ENCODE measurements at places on chromosomes 5 and 9.

DNA sequence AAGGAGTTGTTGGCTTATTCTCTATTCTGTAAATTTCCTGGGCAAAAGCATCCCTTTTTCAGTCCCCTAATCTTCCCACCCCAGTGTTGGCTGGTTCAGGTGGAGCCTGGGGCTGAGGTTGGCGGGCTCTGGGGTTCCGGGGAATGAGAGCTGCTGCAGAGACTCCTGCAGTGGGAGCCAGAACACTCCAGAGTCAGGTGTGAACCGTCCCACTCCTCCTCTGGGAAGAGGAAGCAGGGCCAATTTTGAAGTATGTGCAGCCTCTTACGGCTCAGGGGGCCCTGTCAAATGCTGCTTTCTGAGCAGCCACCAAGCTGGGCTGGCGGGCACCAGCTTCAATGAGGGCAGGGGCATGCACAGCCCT lies 42.8 kb downstream of the JADE2 start:
- DNase-seq, result no peak

DNA sequence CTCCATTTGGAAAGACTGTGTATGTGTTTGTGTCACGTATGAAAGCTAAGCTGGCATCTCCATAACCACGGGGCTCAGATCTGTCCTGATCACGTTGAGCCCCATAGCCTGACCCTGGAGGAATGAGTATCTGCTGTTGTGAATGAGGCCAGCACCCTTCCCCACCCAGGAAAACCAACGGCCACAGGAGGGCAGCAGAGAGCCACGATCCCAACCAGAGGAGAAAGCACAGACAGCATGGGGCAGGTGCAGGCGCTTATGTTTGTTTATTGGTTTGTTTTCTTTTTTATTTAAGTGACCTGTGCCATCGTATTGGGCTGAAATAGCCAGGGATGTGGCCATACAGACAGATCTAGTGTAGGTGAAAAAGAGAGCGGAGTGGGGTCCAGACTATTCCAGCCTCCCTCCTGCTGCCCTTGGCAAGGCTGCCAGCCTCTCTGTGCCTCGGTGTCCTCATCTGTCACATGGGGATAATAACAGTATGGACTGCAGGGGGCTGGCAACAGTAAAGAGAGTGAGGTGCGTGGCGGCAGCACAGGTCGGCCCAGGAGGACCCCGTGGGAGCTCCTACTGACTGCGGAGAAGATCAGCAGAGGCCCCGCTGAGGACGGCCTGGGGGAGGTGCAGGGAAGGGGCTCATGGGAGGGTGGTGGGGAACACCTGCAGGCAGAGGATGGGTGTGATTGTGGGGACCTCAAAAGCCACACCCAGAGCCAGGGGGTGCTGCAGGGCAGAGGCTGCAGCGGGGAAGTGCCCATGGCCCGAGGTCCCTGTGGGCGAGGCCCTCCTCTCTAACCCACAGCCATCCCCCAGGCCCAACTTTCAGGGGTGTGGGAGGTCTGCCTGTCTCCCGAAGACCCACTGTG lies 12.1 kb downstream of the OR2V2 start:
- peak; percentile 94 for DNase-seq

- DNase-seq, result no peak
These were observed 216.9 kb downstream of the CD180 start for GRCh38 chr5:66979738-66980137.

- no peak for DNase-seq
These were observed 126.9 kb downstream of the ADGRV1 start for GRCh38 chr5:90685425-90686022.

DNA sequence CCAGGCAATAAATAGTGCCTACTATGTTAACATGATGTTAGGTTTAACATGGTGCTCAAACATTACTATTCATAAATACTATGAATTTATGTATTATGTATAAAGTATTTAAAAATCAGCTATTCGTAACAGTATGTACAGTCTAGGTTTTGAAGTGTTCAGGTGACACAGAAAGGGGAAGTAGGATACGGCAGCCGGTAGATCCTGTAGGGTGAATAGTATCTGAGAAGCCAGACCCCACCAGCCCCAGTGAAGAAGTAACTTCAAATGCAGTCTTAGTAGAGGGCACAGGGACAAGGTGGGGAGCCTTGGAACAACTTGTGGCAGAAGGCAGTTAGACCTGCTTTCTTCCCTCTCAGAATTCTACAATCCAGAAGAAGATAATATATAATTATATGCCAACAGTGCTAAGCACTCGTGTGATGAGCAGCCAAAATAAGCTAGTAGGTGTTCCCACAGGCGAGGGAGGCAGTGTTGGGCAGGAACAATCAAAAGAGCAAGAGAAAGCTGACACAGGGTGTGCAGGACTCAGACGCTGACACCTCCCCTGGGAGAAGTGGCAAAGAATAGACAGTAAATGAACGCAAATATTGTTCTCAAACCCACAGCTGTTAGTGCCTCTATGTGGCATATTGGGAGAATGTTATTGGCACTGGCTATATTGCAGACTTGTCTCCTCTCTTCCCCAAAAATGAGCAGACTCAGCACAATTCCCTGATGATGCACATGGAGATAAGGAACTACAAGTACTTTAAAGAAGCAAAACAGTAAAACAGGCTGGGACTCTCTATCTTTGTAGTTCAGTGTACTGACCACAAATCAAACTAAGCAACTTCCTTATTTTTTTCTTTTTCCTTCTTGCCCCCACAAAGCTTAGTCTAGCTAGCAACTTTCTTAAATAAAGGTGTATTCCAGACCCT lies 4.6 kb downstream of the ZNF367 start:
- DNase-seq, result no peak

DNA sequence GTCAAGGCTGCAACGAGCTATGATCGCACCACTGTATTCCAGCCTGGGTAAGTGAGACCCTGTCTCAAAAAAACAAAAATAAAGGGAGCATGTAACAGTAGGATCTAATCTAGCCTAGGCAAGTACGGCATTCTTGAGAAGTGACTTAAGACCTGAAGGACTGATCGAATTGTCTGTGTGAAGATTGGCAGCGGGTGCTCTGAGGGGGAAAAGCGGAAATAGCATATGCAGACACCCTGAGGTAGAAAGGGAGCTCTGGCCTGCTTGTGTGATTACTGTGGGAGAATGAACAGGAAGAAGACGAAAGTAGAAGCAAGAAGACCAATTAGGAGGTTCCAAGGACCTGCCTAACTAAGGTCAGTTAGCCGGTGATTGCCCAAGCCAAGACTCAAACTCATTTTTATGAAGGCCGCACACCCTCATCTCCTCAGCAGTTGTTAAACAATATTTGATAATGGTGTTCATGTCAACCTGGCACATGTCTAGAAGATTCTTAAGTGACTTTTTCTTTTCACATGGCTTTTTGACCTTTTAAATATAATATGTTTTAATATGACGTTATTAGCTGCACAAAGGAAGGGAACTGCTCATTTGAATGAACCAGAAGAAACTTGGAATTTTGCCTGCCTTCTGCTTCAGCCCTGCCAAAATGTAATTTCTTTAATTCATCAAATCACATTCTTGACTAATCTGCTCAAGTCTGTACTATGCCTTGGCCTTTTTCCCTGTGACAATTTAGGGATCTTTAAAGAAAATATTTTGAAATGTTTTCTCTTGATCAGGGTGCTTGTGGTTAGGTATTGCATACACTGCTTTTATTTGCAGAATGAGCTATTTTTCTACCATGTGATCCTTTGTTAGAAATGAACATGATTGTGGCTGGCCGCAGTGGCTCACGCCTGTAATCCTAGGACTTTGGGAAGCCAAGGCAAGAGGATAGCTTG lies 289.2 kb upstream of the DMRT1 start:
- DNase-seq, result no peak

DNA sequence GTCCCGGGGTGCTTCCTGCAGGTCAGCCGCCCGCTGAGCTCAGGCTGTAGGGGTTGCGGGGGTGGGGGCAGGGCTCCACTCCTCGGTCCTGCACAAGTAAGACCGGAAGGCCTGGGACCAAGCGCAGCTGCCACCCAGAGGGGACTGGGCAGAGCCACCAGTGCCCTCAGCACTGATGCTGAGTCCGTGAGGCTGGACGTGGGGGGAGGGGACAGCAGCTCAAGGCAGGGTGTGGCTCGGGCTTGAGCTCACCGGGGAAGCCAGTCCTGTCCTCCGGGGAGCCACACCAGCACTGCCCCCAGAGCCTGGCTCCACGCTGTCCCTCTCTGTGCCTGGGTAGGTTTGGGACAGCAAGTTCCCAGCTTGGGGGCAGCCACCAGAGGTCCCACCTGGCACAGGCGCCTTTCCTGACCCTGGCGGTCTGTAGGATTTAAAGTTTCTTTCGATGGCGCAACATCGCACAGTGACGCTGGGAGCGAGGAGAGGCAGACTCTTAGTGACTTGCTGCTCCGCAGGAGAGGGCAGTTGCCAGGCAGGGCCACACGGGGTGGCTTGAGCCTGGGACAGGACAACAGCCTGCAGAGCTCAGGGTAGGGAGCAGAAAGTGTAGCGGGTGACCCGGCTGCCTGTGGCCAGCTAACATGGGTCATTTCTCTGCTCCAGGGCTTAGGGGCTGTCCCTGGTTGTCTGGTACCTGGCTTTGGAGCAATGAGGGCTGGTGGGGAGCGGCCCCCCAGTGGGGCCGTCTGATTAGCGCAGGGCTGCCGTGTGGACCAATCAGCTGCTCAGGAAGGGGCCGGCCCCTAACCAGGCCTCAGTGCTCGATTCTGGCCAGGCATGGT lies 5.7 kb downstream of the LCN1 start:
- no peak for DNase-seq

GRCh38 chr9:84381508-84381907 lies 41.0 kb upstream of the SLC28A3 start:
- DNase-seq, result no peak

GRCh38 chr9:78235256-78235761 lies 566 bp upstream of the CEP78 start:
- DNase-seq, result no peak

- DNase-seq, result no peak
These were observed 174.0 kb upstream of the WWC1 start for GRCh38 chr5:168117469-168117868.

Measured in stimulated activated CD4-positive, alpha-beta T cell treated with anti-CD3 and anti-CD28 coated beads, Interleukin-4, amount 100 ng/mL, for 24 hours (primary cell).